ENCODE measurements at places on chromosomes 2 and 18.

DNA sequence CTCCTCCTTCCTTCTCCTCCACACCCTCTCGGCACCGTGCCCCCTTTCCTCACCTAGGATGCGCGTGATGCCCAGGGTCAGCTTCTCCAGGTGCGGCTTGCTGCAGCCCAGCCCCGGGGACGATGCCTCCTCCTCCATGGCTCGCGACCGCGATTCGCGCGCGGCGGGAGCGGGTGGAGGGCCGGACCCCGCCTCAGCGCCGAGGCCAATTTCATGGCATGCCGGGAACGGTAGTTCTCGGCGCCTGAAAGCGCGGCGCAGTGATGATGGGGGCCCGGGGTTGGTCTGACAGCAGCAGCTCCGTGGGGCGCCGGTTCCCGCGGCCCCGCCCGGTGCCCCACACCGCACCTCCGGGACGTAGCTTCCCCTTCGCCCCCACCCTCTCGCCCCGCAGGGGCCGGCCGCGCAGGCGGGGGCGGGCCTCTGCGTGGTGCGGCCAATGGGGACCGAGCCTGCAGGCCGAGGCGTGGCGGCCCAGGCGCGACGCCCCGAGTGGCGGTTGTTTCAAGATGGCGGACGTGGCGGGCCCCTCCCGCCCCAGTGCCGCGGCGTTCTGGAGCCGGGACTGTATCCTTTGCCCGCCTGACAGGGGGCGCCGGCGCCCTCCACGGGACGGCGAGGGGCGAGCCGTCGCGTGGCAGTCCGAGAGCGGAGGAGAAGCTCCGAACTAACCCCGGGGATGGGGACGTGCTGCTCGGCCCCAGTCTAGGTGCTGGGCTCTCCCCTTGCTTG, at the start of the genes KIAA1328 and TPGS2:
TSS of gene KIAA1328 (plus strand) at position 498 of the 732 bp plus-strand sequence. CDS start at position 510, 12 bp downstream.
TSS of gene TPGS2 (minus strand) at position 373 of the 732 bp plus-strand sequence. CDS start at position 138, 235 bp downstream.
- DNase-seq, result peak; percentile 97

- DNase-seq, result no peak
Observed at GRCh38 chr2:95284886-95285541, 10.8 kb downstream of the PROM2 start.

- no peak for DNase-seq
Observed at GRCh38 chr2:108630567-108631405, 88.5 kb upstream of the RANBP2 start.

DNA sequence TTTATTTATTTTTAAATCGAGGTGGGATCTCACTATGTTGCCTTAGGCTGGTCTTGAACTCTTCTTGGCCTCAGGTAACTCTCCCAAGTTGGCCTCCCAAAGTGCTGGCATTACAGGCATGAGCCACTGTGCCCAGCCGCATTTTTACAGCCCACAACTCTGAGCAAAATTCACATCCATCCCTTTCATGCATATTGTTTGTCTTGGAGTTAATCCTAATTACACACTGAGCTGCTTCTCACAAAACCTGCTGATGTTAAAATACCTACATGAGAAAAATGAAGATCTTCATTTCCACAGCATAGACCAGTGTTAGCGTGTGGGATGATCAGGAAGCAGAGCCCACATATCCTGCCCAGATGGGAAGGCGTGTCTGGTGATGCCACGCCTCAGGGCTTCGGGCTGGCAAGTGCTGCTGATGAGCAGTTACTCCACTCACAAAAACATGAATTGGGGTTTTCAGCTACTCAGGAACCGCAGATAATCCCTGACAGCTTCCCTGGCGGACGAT, 14.6 kb downstream of the ITGB1BP1 start:
- no peak for DNase-seq

- DNase-seq, result no peak
Observed at GRCh38 chr2:16025876-16026640, 85.7 kb downstream of the MYCN start.

GRCh38 chr2:148885209-148885608, 10.2 kb downstream of the KIF5C start:
- no peak for DNase-seq

DNA sequence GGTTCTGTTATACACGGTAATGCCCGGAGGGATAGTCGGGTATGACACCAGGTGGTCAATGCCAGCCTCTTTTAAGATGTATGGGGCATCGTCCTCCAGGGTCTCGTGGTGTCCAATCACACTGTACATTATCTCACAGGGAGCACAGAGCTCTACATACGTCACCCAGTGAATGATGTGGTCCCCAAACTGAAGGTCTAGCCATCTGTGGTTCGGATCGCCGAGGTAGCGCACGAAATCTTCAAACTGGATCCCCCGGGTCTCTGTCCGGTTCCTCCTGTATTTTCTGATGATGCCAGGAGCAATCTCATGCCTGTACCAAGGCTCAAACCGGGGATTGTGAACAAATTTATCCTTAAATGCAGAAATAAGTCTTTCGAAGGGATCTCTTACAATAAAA, 24.1 kb downstream of the CHST10 start:
- DNase-seq, result no peak

DNA sequence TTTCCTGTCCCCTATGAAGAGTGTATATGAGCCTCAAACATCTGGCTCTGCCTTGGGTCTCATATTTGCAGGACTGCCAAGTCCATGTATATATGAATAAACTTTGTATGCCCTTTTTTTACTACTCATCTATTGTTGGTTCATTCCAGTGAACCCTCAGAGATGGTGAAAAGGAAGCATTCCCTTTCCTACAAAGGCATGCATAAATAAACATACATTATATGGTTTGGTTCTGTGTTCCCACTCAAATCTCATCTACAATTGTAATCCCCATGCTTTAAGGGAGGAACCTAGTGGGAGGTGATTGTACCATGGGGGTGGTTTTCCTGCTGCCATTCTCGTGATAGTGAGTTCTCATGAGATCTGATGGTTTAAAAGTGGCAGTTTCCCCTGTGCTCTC, 534.2 kb downstream of the SPAG16 start:
- DNase-seq, result no peak

DNA sequence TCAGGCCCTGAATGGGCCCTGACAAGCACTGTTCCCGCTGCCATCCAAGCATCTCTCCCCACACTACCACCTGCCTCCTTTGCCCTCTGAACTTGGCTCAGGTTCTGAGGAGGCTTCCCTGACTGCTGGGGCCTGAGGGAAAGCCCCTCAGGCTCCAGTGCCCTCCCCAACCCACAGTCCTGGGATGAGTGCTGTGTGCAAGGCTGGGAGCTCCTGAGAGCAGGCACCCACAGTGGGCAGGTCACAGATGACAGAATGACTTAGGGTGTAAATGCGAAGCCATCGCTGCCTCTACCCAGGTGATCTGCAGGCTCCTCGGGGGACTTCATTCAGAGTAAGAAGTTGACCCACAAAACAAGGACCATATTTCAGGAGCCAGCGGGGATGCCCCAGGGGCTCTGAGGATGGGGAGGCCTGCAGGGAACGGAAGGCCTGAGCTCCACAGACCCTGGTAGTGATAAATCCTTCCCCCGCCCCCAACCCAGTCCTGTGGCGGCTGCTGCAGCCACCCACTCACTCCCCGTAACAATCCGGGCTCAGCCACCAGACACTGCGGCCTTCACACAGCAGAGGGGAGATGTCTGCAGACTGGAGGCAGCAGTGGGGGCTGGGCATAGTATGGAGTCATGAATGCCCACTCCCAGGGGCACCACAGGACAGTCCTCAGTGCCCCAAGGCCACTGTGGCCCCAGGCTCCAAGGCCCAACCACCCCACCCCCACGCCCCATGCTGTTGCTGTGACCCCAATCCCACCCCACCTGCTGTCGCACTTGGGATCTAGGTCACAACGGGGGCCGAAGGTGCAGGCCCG, 8.9 kb downstream of the BIN1 start:
- DNase-seq, result no peak

GRCh38 chr2:215748446-215748845, 264.9 kb downstream of the MREG start:
- DNase-seq, result no peak

GRCh38 chr2:13524492-13524891, 807.8 kb downstream of the TRIB2 start:
- no peak for DNase-seq

- DNase-seq, result no peak
Observed at GRCh38 chr18:80009661-80010550, 21.5 kb upstream of the TXNL4A start.

DNA sequence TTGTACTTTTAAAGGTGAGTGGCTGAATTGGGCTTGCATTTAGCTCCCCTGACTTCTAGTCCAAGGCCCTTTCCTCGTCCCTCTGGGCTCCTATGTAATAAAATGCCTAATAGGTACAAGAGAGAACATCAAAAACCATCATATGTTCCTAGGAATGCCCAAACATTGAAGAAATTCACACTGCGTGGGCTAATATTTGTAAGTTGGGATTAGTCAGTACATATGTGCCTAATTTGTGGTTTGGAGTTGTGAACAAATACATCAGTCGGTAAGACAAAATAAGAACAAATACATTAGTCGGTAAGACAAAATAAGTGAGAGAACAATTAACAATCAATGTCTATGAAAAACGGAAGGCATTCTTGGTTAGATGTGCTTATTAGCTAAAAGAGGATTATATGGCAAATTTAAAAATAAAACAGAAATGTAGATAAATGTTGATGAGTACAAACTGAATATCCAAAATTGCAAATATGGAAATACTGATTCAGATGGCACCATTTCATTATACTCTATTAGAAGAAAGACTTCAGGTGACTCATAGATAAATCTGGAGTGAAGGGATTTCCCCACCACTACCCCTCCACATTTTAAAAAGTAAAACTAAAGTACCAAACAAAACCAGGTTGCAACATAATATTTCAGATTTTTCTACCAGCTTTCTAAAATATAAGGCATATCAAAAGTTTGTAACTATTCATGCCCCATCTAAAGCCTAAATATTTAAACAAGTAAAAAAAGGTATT, 325.4 kb downstream of the ZEB2 start:
- DNase-seq, result no peak

DNA sequence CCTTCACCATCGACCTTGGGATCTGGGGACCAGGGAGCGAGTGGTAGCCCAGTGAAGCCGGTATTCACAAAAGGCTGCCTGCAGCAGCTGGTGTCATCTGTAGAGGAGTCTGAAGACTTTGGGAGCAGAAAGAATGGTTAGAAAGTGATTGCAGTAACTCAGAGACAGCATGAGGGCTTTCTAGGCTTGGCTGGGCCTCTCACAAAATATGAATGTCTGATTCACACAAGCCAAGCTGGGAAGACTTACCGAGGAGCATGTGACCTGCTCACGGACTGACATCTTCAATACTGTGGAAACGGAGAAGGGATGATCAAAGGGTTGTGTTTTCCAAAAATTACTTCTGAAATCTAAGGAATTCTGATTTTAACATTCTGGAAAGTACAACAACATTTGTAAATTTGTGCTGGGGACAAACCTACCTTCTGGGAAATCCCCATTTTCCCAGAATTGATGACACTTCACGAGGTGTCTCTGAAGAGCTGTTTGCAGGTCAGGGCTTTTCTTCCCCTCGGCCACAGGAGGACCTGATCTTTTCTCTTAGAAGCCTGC, 111.7 kb downstream of the ACOXL start:
- DNase-seq, result no peak

GRCh38 chr2:47721296-47721695, 61.6 kb upstream of the MSH6 start:
- DNase-seq, result no peak

GRCh38 chr2:64655018-64655664, 1.4 kb upstream of the SERTAD2 start:
- DNase-seq, result no peak

- no peak for DNase-seq
Observed at GRCh38 chr2:161415034-161415986, 787 bp upstream of the TBR1 start.

- no peak for DNase-seq
Observed at GRCh38 chr2:105104208-105104731, 66.4 kb downstream of the MRPS9 start.

DNA sequence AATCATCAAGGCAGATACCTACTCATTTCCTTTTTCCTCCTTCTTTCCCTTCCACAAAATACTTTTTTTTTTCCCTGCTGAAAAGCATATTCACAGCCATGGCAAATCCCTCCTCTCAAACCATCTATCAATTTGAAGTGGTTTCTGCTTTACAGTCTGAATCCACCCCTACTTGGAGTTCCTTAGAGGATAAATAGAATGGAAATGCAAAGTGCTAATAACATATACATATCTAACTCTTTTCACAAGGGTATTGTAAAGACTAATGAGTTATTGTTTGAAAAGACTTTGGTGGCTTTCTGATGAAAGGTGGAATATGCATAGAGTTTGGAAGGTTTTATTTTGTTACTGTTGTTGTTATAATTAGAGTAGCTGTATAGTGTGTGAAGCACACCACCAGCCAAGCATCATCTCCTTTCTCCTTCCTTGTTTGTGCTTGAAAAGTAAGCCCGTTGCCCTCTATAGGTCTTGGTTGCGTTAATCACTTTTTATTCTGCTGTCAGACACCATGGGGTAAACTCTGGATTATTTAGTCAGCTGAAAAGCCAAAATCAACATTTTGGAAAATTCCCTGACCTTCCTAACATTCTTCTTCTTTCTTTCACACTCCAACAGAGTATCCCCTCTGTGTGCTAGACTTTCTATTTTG, 2126.9 kb upstream of the CELF4 start:
- no peak for DNase-seq

DNA sequence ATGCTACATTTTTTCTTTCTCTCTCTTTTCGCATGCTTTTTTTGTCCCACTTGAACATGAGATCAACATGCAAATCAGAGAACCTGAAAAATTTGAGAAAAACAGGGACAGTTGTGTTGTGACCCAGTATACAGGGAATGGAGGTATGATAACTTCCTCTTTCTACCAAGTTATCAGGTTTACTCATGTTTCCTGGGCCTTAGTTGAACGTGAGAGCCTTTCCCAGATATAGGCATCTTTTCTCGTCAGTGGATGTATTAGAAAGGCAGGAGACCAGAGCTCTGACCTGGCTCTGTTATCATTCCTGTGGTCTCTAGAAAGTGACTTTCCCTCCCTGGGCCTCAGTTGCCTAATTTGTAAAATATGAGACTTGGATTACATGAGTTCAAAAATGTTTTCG, 30.1 kb upstream of the FAM117B start:
- DNase-seq, result no peak

- DNase-seq, result no peak
Observed at GRCh38 chr2:129456691-129457090, 522.8 kb upstream of the RAB6C start.

DNA sequence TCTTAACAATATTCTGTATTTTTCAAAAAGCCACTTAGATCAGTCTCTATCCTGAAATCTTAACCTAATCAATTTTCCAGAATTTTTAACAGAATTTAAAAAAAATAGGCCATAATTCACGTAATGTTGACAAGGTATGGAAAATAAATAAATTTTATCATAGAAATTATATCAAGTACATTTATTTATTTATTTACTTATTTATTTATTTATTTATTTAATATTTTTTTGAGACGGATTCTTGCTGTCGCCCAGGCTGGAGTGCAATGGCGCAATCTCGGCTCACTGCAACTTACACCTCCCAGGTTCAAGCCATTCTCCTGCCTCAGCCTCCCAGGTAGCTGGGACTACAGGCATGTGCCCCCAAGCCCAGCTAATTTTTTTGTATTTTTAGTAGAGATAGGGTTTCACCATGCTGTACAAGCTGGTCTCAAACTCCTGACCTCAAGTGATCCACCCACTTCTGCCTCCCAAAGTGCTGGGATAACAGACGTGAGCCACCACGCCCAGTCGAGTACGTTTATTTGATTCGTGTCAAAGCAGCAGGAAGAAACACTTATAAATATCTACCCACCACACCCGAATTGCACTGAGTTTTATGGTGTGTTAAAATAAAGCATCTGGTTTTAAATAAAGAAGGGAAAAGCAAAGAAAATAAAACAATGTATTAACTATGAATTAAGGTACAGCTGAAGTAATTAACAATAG, 60.1 kb downstream of the DSC3 start:
- no peak for DNase-seq
